Calu3 (cell line): ENCODE measurements at places on chromosomes 2 and 18.
A peak's percentile ranks its signal among the peaks of the same experiment; 100 is the strongest.

DNA sequence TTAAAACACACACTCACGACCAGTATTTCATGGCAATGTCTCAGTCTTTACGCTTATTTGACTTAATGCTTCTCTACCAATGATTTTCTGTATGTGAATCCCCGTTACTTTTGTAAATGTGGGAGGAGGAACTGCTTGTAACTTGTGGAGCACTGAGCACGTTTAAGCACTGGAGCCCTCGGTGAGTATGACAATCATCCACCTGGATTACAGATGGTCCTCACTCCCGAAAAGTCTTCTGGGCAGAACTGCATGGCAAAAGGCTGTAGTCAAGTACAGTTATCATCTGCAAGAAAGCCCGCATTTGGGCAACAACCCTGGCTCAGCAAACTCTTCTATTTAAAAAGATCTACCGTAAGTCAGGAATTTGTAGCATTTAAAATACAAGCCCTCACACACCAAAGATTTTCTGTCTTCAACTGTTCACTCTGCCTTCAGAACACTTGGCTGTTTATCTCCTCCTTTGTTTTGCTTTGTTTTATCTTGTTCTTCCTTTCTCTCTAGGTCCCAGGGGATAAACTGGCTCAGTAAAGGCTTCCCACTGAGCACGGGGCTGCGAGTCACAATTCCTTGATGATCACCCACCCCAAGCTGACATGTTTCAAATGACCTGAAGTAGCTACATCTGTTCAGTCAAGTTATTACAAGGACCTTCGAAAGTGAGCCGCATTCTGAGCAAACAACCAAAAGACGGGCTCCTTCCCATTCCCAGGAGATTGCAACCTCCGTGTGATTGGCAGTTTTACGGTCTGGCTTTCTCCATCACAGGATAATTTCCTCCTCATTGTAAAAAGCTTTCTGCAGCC is 102.2 kb downstream of the DLGAP1 start:
- H3K27me3 ChIP-seq, result peaks cover 41% of the 10 kb centered on the region
- H3K4me1 ChIP-seq, result peaks cover 15% of the 10 kb centered on the region
- no peak overlapping the region for H3K4me3 ChIP-seq
- no peaks in the 10 kb centered on the region for H3K36me3 ChIP-seq

GRCh38 chr18:79406708-79407107 is 11.0 kb downstream of the NFATC1 start:
- peaks cover 11% of the 10 kb centered on the region for H3K36me3 ChIP-seq

GRCh38 chr2:176085861-176086771 is 2.4 kb upstream of the EVX2 start:
- peak; percentile 34 for DNase-seq
- no peaks in the 10 kb centered on the region for H3K36me3 ChIP-seq
- peaks cover 41% of the 10 kb centered on the region for H3K27me3 ChIP-seq
- no peak overlapping the region for H3K27ac ChIP-seq
- no peak overlapping the region for H3K4me3 ChIP-seq

GRCh38 chr2:67304300-67304890 is 92.7 kb upstream of the ETAA1 start:
- H3K27me3 ChIP-seq, result no peaks in the 10 kb centered on the region
- no peak for DNase-seq
- peaks cover 21% of the 10 kb centered on the region for H3K4me1 ChIP-seq

GRCh38 chr2:134346141-134346540 is 92.3 kb downstream of the MGAT5 start:
- H3K36me3 ChIP-seq, result peaks cover 4% of the 10 kb centered on the region
- no peak overlapping the region for H3K4me3 ChIP-seq
- H3K27me3 ChIP-seq, result no peaks in the 10 kb centered on the region
- H3K4me1 ChIP-seq, result no peaks in the 10 kb centered on the region
- DNase-seq, result no peak

DNA sequence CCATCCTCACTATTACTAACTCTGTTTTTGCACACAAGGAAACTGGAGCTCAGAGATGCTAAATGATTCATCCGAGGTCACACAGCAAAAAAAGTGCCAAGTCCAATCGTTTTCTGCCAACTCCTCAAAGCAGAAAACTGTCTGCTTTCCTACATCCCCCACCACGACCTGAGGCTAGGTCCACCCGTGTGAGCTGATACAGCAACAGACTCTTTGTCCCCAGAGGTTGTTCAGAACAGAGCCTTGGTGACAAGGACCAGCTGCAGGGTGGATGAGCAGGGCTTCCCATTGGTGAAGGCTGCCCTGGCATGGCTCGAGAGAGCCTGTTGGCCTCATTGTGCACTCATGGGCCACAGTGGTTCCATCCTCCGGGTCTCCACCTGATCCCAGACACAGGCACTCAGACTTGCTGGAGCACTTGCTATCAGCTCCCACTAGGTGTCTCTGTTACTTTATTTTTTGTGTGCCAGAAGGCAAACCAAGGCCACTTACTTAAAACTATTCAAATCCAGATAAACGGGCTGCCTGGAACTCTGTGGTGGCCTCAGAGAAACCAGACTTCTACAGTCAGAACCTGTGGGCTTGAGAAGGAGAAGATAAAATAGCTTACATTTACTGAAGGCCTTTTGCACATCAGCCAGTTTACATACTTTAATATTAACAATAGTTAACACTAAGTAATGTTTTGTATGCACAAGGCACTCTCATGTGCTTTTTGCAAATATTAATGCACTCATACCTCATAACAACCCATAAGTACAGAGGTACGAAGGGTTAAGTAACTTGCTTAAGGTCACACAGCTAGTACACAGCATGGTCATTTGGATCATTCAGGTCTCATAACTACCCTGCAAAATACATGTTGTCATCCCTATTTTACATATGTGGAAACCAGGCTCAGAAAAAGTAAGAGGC is 62.9 kb upstream of the CTIF start:
- DNase-seq, result peak; percentile 68
- H3K4me1 ChIP-seq, result no peaks in the 10 kb centered on the region
- peaks cover 39% of the 10 kb centered on the region for H3K27me3 ChIP-seq
- no peak overlapping the region for H3K27ac ChIP-seq

- H3K4me1 ChIP-seq, result no peaks in the 10 kb centered on the region
- peaks cover 11% of the 10 kb centered on the region for H3K27me3 ChIP-seq
- H3K36me3 ChIP-seq, result no peaks in the 10 kb centered on the region
- no peak overlapping the region for H3K4me3 ChIP-seq
Measured at GRCh38 chr18:55287935-55288868, 299.8 kb downstream of the TCF4 start.

GRCh38 chr2:168552450-168552856 is 96.4 kb downstream of the CERS6 start:
- peak overlapping the region; percentile 46 for H3K4me3 ChIP-seq
- H3K4me1 ChIP-seq, result peaks cover 49% of the 10 kb centered on the region
- no peaks in the 10 kb centered on the region for H3K27me3 ChIP-seq
- DNase-seq, result peak; percentile 70
- no peaks in the 10 kb centered on the region for H3K36me3 ChIP-seq

DNA sequence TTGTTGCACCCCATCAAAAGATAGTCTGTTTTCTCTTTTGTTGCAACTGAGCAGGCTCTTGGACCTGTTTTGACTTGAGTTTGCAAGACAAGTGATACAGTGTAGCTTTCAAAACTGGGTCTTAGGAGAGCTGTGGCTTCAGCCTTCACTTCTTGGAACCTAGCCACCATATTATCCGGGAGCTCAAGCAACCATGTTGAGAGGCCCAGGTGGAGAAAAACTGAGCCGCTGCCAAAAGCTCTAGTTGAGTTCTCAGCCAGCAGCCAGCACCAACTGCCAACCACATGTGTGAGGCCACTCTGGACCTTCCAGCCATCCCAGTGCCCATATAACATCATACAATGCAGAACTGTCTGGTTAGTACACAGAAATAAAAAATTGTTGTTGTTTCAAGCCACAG is 5.4 kb downstream of the CACNB4 start:
- peaks cover 8% of the 10 kb centered on the region for H3K36me3 ChIP-seq
- peaks cover 58% of the 10 kb centered on the region for H3K27me3 ChIP-seq
- no peak overlapping the region for H3K27ac ChIP-seq
- no peak for DNase-seq
- H3K4me1 ChIP-seq, result peaks cover 13% of the 10 kb centered on the region
- H3K4me3 ChIP-seq, result no peak overlapping the region

GRCh38 chr2:111035830-111036441 is 84.8 kb upstream of the BCL2L11 start:
- H3K27ac ChIP-seq, result no peak overlapping the region
- H3K4me3 ChIP-seq, result no peak overlapping the region
- H3K36me3 ChIP-seq, result peaks cover 14% of the 10 kb centered on the region

- no peaks in the 10 kb centered on the region for H3K4me1 ChIP-seq
- H3K36me3 ChIP-seq, result no peaks in the 10 kb centered on the region
- no peaks in the 10 kb centered on the region for H3K27me3 ChIP-seq
- H3K27ac ChIP-seq, result no peak overlapping the region
Measured at GRCh38 chr2:224875841-224876240, 159.7 kb upstream of the CCDC195 start.

GRCh38 chr2:121295911-121296650 is 11.1 kb upstream of the TFCP2L1 start:
- H3K27ac ChIP-seq, result no peak overlapping the region
- no peaks in the 10 kb centered on the region for H3K36me3 ChIP-seq
- H3K27me3 ChIP-seq, result no peaks in the 10 kb centered on the region
- DNase-seq, result no peak
- peaks cover 24% of the 10 kb centered on the region for H3K4me1 ChIP-seq

DNA sequence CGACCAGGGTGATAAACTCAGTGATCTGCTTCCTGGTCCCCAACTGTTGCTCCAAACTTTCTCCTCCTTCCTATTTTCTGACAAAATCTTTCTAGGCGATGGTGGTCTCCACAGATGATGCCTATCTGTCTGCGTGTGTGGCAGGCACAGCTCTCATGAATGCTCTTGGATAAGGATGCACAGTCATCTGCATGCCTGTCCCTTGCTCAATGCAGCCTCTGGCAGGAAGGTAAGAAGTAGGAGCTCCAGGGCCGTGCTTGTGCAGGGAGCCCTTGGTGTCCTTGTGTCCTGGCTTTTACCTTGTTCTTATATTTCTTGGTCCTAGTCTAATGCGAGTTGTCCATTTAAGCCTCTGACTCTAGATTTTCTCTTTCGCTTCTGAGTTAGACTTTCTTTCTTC is 57.5 kb downstream of the INSIG2 start:
- peaks cover 8% of the 10 kb centered on the region for H3K4me1 ChIP-seq
- no peak overlapping the region for H3K27ac ChIP-seq
- H3K27me3 ChIP-seq, result no peaks in the 10 kb centered on the region
- H3K4me3 ChIP-seq, result no peak overlapping the region
- H3K36me3 ChIP-seq, result peaks cover 15% of the 10 kb centered on the region
- no peak for DNase-seq

DNA sequence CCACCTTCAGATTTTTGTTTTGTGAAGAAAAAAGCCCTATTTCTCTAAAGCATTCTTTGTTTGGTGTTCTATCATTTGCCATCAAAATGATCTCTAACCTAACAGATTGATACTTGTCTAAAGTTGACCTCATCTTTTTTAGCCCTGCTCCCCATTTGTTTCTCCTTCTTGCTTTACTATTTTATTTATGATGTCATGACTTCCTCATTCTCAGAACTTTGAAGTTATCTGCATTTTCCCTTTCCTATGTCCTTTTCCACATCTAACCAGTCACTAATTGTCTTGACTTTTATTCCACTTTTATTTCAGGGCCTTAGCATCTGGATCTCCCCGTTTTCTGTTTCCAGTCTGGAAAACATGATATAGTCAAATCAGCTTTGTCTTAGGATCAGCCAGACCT is 8.3 kb downstream of the RAPGEF4 start:
- H3K27ac ChIP-seq, result no peak overlapping the region
- no peak for DNase-seq
- H3K27me3 ChIP-seq, result peaks cover 43% of the 10 kb centered on the region
- no peaks in the 10 kb centered on the region for H3K36me3 ChIP-seq
- H3K4me3 ChIP-seq, result no peak overlapping the region
